GM23338 (cell line): ENCODE measurements at places on chromosomes 11 and 22.

GRCh38 chr22:25148149-25148691, 51.4 kb upstream of the CRYBB3 start:
- no peak overlapping the region for H3K4me3 ChIP-seq
- peak; percentile 34 for DNase-seq
- no peaks in the 10 kb centered on the region for H3K27me3 ChIP-seq
- 0 out of 2 replicates have a peak, but pooled peaks cover 6% of the 10 kb centered on the region for H3K4me1 ChIP-seq
- H3K36me3 ChIP-seq: no peaks in the 10 kb centered on the region
- H3K27ac ChIP-seq: no peak overlapping the region

- H3K27me3 ChIP-seq: no peaks in the 10 kb centered on the region
- 0 out of 2 replicates have a peak, but pooled peaks cover 4% of the 10 kb centered on the region for H3K4me1 ChIP-seq
- no peak for DNase-seq
- H3K4me3 ChIP-seq: no peak overlapping the region
- no peak overlapping the region for H3K27ac ChIP-seq
These were observed 10.9 kb upstream of the SC5D start for GRCh38 chr11:121281698-121282097.

GRCh38 chr11:132456751-132457328, 1075.5 kb downstream of the OPCML start:
- H3K27me3 ChIP-seq: no peaks in the 10 kb centered on the region
- H3K4me3 ChIP-seq: no peak overlapping the region
- no peak overlapping the region for H3K27ac ChIP-seq
- peaks cover 17% of the 10 kb centered on the region for H3K4me1 ChIP-seq
- H3K36me3 ChIP-seq: no peaks in the 10 kb centered on the region

GRCh38 chr11:35126879-35127581, 11.9 kb upstream of the CD44 start:
- H3K27me3 ChIP-seq: no peaks in the 10 kb centered on the region
- no peaks in the 10 kb centered on the region for H3K36me3 ChIP-seq
- peaks cover 15% of the 10 kb centered on the region; the same call in 1 of the 2 replicates for H3K4me1 ChIP-seq
- H3K4me3 ChIP-seq: no peak overlapping the region
- DNase-seq: no peak

DNA sequence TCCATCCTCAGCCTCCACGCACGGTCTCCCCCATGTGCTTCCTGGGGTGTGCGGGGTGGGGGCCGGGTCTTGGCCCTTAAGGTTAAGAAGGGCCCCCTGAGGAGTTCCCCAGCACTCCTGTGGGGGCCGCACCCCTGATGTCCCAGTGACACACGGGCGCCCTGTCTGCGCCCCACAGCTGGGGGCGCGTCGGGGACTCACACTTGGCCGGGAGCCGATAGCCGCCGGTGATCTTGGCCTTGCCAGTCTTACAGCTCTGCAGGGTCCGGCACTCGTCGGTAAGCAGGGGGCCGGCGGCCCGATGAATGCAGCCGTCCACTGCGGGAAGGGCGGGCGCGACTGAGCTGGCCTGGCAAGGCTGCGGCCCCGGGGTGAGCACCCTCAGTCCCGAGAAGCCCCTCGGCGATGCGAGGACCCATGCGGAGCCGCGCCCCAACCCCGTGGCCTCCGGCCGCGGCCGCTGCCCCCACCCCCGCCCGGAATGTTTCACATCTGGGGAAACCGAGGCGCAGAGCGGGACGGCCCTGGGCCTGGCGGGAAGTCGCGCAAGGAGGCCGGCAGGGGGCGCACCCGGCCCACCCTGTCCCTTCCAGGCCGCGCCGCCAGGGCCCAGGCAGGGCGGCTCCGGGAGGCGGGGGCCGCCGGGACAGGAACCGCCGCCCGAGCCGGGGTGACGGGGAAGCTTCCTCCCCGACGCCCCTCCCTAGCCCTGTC, 13.9 kb downstream of the OTUB1 start:
- H3K4me1 ChIP-seq: peaks cover 10% of the 10 kb centered on the region
- peaks cover 50% of the 10 kb centered on the region for H3K27me3 ChIP-seq
- no peak overlapping the region for H3K27ac ChIP-seq
- H3K36me3 ChIP-seq: no peaks in the 10 kb centered on the region
- H3K4me3 ChIP-seq: peak overlapping the region; percentile 64

DNA sequence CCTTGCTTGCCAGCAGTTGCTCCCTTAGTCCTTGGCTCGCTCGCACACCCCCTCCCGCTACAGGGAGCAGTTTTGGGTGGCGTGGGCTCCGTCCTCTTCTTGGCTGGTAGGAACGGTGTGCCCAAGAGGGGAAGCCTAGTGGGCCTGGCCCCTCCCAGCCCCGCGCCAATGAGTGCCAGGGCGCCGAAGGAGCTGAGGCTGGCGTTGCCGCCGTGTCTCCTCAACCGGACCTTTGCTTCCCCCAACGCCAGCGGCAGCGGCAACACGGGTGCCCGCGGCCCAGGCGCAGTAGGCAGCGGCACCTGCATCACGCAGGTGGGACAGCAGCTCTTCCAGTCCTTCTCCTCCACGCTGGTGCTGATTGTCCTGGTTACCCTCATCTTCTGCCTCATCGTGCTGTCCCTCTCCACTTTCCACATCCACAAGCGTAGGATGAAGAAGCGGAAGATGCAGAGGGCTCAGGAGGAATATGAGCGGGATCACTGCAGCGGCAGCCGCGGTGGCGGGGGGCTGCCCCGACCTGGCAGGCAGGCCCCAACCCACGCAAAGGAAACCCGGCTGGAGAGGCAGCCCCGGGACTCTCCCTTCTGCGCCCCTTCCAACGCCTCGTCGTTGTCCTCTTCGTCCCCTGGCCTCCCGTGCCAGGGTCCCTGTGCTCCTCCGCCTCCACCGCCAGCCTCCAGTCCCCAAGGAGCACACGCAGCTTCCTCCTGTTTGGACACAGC, 1.6 kb downstream of the C11orf87 start:
- H3K4me1 ChIP-seq: no peaks in the 10 kb centered on the region; the same call in 1 of the 2 replicates
- peak; percentile 35 for DNase-seq
- H3K27ac ChIP-seq: no peak overlapping the region
- H3K27me3 ChIP-seq: peaks cover 49% of the 10 kb centered on the region
- no peaks in the 10 kb centered on the region; the same call in 1 of the 2 replicates for H3K36me3 ChIP-seq
- H3K4me3 ChIP-seq: peak overlapping the region; percentile 68

DNA sequence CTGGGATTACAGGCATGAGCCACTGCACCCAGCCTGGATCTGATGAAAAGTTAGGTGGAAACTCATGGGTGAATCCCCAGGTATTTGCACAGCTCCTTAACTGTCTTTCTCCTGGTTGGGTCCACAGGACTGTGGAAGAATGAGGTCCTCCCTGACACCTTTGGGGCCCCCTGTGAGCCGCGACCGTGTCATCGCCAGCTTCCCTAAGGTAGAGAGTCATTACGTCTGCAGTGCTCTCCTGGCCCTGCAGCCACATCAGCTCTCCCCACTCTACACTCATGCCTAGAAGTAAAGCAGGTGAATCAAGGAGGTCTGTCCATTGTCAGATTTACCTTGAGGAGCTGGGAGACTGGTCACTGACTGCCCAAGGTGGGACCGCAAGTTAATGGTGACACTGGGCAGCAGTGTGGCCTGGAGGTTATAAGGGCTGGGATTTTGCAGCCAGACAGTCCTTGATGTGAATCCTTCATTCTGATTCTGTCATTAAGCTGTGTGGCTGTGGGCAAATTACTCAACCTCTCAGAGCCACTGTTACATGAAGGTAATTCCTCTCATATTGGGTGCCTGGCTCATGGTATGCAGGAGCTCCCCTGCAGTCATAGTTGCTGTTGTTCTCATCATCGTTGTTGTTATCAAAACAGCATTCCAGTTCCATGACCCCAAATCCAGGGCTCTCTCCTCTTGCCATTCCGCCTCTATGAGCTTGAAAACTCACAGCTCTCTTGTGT, 1.4 kb downstream of the RAB36 start:
- H3K4me1 ChIP-seq: peaks cover 12% of the 10 kb centered on the region
- H3K27ac ChIP-seq: no peak overlapping the region
- no peaks in the 10 kb centered on the region for H3K36me3 ChIP-seq
- DNase-seq: no peak

GRCh38 chr11:128941573-128942271, 949 bp downstream of the TP53AIP1 start:
- H3K4me3 ChIP-seq: no peak overlapping the region
- H3K36me3 ChIP-seq: no peaks in the 10 kb centered on the region
- no peak for DNase-seq
- no peak overlapping the region for H3K27ac ChIP-seq
- no peaks in the 10 kb centered on the region for H3K27me3 ChIP-seq
- H3K4me1 ChIP-seq: peaks cover 8% of the 10 kb centered on the region

DNA sequence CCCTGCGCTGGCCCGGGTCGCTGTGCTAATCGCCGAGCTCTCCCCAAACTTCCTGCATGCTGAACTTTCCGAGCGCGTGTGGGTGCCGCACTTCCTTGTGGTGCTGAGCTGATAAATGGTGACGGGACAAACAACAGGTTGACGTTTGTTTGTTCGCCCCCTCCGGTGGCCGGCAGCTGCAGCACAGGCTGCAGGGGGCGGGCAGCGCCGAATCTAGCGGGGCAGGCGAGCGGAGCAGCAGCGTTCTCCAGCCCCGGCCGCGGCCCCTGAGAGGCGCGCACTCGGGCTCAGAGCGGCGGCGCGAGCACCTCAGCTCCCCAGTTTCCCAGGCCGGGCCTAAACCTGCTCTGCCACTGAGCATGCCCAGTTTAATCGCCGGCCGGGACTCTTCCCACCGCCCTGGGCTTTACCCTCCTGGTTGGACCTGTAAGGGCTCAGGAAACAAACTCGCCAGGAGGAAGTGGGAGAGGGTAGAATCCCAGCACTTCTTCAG, at the start of gene PDGFD:
Gene PDGFD (minus strand): TSS at position 120 of the 493 bp plus-strand sequence.
- peak within 1 kb of the TSS; percentile 85 for H3K4me3 ChIP-seq
- H3K36me3 ChIP-seq: no peaks in the 10 kb centered on the region
- peaks cover 7% of the 10 kb centered on the region for H3K4me1 ChIP-seq
- H3K27ac ChIP-seq: peak within 1 kb of the TSS; percentile 70; the same call in 1 of the 2 replicates

GRCh38 chr22:27110665-27111451, 453.5 kb downstream of the MIAT start:
- H3K27me3 ChIP-seq: no peaks in the 10 kb centered on the region
- H3K4me1 ChIP-seq: no peaks in the 10 kb centered on the region
- DNase-seq: peak; percentile 40
- H3K27ac ChIP-seq: no peak overlapping the region
- no peak overlapping the region for H3K4me3 ChIP-seq

DNA sequence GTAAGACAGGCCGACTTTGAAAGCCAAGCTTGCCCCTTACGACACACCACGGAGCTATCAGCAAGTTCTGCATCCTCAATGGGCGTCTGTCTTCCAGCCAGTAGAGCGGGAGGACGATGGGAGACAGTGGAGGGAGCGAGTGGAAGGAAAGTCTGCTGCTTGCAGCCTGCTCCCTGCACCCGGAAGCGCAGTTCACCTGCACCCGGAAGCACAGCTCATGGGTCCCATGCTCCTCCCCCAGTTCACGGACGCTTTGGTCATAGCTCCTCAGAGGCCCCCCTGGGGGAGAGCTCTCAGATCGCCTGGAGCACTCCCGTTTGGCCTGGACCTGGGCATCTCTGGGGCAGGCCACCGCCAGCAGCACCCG, 51.3 kb downstream of the FBLN1 start:
- peaks cover 3% of the 10 kb centered on the region for H3K4me1 ChIP-seq
- peaks cover 5% of the 10 kb centered on the region; the same call in 1 of the 2 replicates for H3K36me3 ChIP-seq
- H3K27me3 ChIP-seq: no peaks in the 10 kb centered on the region
- H3K4me3 ChIP-seq: no peak overlapping the region

GRCh38 chr11:118200497-118200896, 24.1 kb upstream of the SCN2B start:
- no peaks in the 10 kb centered on the region for H3K27me3 ChIP-seq
- no peaks in the 10 kb centered on the region for H3K36me3 ChIP-seq
- H3K27ac ChIP-seq: no peak overlapping the region
- DNase-seq: no peak
- no peak overlapping the region for H3K4me3 ChIP-seq

- no peak for DNase-seq
- H3K27me3 ChIP-seq: no peaks in the 10 kb centered on the region
- H3K27ac ChIP-seq: no peak overlapping the region
- peaks cover 18% of the 10 kb centered on the region for H3K4me1 ChIP-seq
These were observed 383.3 kb downstream of the MN1 start for GRCh38 chr22:27418261-27418660.

DNA sequence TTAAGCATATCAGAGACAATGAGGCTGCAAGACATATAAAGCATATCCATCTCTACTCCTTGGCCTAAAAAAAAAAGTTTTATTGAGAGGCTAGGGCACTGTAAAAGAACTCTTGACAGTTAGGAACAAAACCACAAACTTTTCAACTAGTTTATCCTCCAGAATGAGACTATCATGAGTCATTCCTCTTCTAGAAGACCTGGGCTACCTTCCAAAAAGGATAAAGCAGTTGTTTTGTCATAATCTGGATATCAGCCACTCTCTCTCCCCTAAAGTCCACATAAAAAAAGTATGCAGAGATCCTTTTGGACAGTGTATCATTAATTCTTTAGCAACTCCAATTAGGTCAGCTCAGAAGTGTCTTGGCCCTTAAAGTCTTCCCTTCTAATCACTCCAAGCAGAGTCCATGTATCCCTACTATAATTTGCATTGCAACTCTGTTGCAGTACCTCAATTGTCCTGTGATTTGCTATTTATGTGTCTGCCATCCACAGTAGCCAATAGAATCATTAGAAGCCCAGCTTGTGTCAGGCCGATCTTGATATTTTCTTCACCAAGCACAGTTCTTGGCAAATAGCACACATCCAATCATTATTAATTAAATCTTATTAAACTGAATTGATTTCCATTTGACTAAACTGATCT, 10.4 kb downstream of the OR51T1 start:
- H3K27me3 ChIP-seq: no peaks in the 10 kb centered on the region
- H3K4me3 ChIP-seq: no peak overlapping the region
- peak; percentile 16 for DNase-seq
- no peak overlapping the region for H3K27ac ChIP-seq

- H3K27me3 ChIP-seq: peaks cover 89% of the 10 kb centered on the region
- DNase-seq: no peak
- no peak overlapping the region for H3K4me3 ChIP-seq
These were observed 1.7 kb downstream of the MAPK8IP2 start for GRCh38 chr22:50602338-50602700.

DNA sequence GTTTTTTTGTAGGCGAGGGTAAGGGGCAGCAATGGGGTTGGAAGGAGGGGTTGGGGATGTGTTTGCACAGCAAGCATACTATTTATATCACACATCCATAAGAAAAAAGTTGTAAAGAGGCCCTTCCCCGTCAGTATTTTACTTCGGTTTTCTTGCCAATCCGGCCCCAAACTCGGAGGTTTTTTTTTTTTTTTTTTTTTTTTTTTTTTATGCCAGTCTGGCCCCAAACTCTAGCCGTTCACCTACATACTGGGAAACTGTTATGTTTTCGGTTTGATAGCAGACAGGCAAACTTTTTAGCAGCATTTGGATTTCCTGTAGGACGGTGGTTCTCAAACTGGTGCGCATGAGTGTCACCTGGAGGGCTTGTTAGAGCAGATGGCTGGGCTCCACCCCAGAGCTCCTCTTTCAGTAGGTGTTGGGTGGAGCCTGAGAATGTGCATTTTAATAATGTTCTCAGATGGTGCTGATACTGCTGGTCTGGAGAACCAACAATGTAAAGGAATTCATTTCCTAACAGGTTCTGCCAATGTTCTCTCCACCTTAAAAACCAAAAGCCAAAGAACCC, 76.5 kb upstream of the ZBED5 start:
- no peak overlapping the region for H3K27ac ChIP-seq
- peak overlapping the region; percentile 57 for H3K4me3 ChIP-seq
- DNase-seq: no peak
- H3K27me3 ChIP-seq: peaks cover 14% of the 10 kb centered on the region
- no peaks in the 10 kb centered on the region for H3K36me3 ChIP-seq
- H3K4me1 ChIP-seq: peaks cover 9% of the 10 kb centered on the region
